ENCODE measurements at places on chromosomes 7 and 10.

DNA sequence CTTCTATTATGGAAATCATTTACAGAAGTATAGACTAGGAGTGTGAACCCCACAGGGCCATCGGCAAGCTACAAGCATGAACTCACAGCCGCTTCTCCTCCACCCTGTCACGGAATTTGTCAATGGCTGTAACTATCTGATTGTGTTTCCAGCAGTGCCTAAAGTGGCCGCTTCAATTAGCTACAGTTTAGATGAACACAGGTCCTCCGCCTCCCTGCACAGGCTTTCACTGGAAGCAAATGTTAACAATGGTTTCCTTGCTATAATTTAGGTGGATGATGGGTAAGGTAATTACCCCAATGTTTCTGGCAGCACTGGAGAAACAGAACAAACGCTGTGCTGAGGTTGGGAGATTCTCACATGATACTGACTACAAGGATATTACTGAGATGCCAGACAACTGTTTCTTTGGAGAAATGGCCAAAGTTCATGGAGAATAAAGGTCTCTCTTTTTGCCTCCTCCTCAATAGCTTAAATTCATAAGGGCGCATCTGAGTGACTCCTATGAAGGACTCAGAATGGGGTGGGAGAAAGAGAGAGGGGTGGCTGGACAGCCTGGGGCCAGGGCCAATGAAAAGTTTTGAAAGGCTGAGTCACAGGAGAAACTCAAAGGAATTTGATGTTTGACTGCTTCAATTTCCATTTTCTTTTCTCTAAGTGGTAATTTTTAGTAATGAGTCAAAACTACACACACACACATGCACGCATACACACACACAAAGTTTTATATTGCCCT, 78.9 kb downstream of the SVIL start:
- DNase-seq: no peak

DNA sequence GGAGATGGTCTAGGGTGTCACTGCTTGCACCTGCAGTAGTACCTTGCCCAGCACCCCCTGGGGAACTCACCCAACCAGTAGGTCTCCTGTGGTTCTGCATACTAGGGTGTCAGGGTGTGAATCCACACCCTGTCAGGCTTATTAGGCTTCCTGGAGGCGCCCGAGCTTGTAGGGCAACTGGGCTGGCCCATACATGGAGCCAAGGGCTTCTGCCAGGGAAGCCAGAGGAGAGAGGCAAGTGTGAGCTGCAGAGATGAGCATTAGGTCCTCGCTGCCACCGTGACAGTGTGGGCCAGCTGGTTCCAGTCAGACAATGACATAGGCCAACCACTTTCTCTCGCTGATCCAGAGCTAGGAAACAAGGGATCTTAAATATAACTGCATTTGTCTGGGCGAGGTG, 11.2 kb downstream of the MXI1 start:
- no peak for DNase-seq

DNA sequence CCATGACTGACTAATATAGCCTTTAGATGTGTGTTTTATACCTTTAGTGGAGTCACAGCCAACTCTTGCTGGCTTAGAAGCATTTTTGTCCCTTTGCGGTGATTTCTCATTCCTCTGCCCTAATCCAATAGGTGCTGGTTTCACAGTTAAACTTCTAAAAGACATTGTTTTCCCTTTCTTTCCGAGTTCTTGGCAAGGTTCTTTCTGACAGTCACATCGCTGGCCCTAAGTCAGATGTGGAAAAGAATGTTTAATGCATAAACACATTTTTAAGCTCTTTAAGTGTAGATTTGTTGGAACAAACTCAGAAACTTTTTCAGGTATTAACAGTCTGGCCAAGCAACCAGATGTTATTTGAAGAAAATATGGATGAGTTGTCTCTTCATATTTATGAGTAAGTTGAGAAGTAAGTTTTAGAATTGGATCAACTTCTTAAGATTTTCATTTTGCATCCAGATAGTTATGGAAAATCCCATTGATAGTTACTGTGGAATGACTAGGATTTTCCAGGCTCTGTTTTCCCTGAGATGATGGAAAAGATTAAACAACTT, 4.1 kb downstream of the EPDR1 start:
- no peak for DNase-seq

DNA sequence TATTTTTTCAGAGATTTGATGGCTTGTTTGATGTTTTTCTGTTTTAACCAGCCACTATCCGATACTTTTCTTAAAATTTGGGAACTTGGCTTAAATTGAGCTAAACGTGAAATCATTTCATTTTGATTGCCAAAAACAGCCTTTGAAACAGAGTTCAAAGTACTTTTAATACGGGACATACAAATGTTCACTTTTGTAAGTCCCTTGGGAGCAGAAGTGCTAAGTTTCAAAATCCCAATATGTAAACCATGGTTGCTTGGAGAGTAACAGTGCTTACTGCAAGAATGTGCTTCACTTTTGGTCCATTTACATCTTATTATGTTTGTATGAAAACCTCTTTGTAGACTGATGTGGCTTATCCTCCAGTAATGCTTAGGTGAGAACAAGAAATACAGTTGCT, 10.9 kb downstream of the PNPLA8 start:
- DNase-seq: no peak

GRCh38 chr7:138887085-138887710, 89.2 kb upstream of the ATP6V0A4 start:
- no peak for DNase-seq

- DNase-seq: no peak
Observed at GRCh38 chr7:134985894-134986362, 380 bp upstream of the AGBL3 start.

- no peak for DNase-seq
Observed at GRCh38 chr10:110344622-110345021, 39.9 kb upstream of the SMNDC1 start.

GRCh38 chr10:29479081-29479925, 155.5 kb downstream of the SVIL start:
- no peak for DNase-seq

- DNase-seq: no peak
Observed at GRCh38 chr10:67487906-67488619, 207.9 kb downstream of the CTNNA3 start.

- DNase-seq: no peak
Observed at GRCh38 chr10:3365630-3366029, 193.0 kb upstream of the PITRM1 start.

Data from SK-N-SH (cell line).